ENCODE measurements at places on chromosomes 16 and 17.
A peak's percentile ranks its signal among the peaks of the same experiment; 100 is the strongest.

GRCh38 chr17:67365738-67366192 lies 612 bp downstream of the PSMD12 start:
- peaks cover 12% of the 10 kb centered on the region for H3K36me3 ChIP-seq
- no peaks in the 10 kb centered on the region for H3K27me3 ChIP-seq
- H3K4me3 ChIP-seq, result peak overlapping the region; percentile 99

GRCh38 chr16:17364319-17365210 lies 106.2 kb downstream of the XYLT1 start:
- H3K36me3 ChIP-seq, result no peaks in the 10 kb centered on the region
- no peak overlapping the region for H3K27ac ChIP-seq
- H3K27me3 ChIP-seq, result no peaks in the 10 kb centered on the region
- no peak for DNase-seq
- no peak overlapping the region for H3K4me3 ChIP-seq

GRCh38 chr17:78789149-78789662 lies 7.1 kb upstream of the CYTH1 start:
- H3K4me1 ChIP-seq, result peaks cover 25% of the 10 kb centered on the region
- no peak overlapping the region for H3K4me3 ChIP-seq
- no peaks in the 10 kb centered on the region for H3K27me3 ChIP-seq
- peak overlapping the region; percentile 72 for H3K27ac ChIP-seq
- no peak for DNase-seq
- H3K36me3 ChIP-seq, result peaks cover 20% of the 10 kb centered on the region

GRCh38 chr16:23837553-23838308 lies 1.9 kb downstream of the PRKCB start:
- H3K36me3 ChIP-seq, result no peaks in the 10 kb centered on the region
- no peak overlapping the region for H3K27ac ChIP-seq
- peaks cover 7% of the 10 kb centered on the region for H3K4me1 ChIP-seq
- peak overlapping the region; percentile 85 for H3K4me3 ChIP-seq
- H3K27me3 ChIP-seq, result peaks cover 78% of the 10 kb centered on the region
- DNase-seq, result no peak

DNA sequence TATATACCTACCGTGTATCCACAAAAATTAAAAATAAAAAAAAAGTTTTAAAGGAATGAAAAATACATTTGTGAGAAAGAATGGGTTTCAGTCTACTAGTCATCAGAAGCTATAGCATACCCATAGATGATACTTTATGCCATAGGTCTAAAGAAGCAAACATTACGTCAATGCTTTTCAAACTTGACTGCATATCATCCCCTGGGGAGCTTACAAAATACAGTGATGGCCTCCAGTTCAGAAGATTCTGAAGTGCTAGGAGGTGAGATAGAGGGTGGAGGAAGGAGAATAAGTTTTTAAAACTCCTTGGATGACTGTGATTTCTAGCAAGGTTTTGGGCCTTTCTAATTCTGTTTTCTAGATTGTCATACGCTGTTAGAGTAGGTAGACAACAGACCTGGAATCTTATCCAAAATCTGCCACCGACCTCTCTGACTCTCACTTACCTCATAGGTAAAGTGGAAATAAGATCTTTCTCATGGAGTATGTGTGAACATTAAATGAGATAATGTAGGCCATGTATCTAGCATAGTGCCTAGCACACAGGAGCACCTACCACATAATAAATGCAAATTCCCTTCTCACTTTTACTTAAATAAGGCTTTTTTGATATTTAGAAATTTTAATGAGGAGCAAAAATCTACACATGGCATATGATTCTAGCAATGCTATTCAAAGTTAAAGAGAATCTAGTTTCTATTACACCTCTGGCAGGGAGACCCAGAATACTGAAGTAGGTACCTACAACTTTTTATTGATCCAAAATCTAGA lies 12.4 kb downstream of the MMD start:
- H3K27ac ChIP-seq, result no peak overlapping the region
- no peak overlapping the region for H3K4me3 ChIP-seq
- peaks cover 42% of the 10 kb centered on the region for H3K36me3 ChIP-seq
- H3K4me1 ChIP-seq, result peaks cover 5% of the 10 kb centered on the region
- H3K27me3 ChIP-seq, result no peaks in the 10 kb centered on the region
- no peak for DNase-seq

DNA sequence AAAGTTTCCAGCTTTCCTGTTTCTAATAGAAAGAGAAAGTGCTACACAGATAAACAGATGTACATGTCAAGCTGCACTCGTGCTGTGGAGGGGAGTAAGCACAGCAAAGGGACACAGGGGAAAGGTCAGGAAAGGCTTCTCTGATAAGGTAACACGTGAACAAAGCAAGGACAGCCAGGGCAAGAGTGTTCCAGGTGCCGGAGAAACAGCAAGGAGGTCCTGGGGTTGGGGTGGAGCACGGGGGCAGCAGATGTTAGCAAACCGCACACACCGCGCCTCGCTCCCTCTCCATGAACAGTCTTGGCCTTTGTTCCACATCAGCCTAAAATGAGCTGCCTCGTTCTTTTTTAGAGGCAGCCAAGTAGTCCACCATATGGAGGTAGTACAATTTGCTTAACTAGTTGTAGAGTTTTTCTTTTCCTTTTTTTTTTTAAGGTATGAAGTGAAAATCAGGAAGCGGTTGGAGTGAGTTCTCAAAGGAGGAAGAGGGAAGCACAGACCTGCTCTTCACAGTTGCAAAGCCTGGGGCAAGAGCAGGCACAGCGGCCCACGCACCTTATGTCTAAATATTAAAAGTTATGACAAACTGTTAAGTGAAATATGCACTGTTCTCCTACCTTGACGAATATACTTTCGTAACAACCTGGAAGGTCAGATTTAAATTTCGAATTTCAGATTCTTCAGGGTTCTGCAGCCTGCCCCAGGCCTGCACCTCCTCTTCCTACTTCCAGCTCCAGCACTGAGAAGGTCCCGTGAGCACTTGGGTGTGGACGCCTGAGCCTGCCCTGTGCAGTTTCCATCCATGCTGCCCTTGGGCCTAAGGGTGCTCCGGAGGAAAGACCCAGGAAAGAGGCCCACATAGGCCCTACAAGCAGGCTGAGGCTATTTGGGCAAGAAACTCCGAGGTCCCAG lies 41.5 kb upstream of the RPH3AL start:
- peaks cover 5% of the 10 kb centered on the region for H3K4me1 ChIP-seq
- H3K36me3 ChIP-seq, result no peaks in the 10 kb centered on the region
- H3K27ac ChIP-seq, result peak overlapping the region; percentile 60
- no peak overlapping the region for H3K4me3 ChIP-seq

GRCh38 chr16:7211781-7212180 lies 120.9 kb upstream of the RBFOX1 start:
- H3K4me1 ChIP-seq, result no peaks in the 10 kb centered on the region
- H3K27ac ChIP-seq, result no peak overlapping the region
- DNase-seq, result no peak
- no peak overlapping the region for H3K4me3 ChIP-seq
- peaks cover 3% of the 10 kb centered on the region for H3K27me3 ChIP-seq

- no peak for DNase-seq
- no peak overlapping the region for H3K4me3 ChIP-seq
- H3K36me3 ChIP-seq, result no peaks in the 10 kb centered on the region
These were observed 536.7 kb upstream of the HSBP1 start for GRCh38 chr16:83271123-83271522.

- H3K27ac ChIP-seq, result no peak overlapping the region
- no peaks in the 10 kb centered on the region for H3K36me3 ChIP-seq
- H3K27me3 ChIP-seq, result no peaks in the 10 kb centered on the region
- no peak overlapping the region for H3K4me3 ChIP-seq
- H3K4me1 ChIP-seq, result no peaks in the 10 kb centered on the region
- no peak for DNase-seq
These were observed 6.3 kb upstream of the SLC5A11 start for GRCh38 chr16:24839347-24839972.

GRCh38 chr16:68972720-68973119 lies 129.4 kb downstream of the TANGO6 start:
- peaks cover 7% of the 10 kb centered on the region for H3K4me1 ChIP-seq
- peak overlapping the region; percentile 7 for H3K27ac ChIP-seq
- no peak overlapping the region for H3K4me3 ChIP-seq
- H3K36me3 ChIP-seq, result peaks cover 10% of the 10 kb centered on the region
- H3K27me3 ChIP-seq, result no peaks in the 10 kb centered on the region

DNA sequence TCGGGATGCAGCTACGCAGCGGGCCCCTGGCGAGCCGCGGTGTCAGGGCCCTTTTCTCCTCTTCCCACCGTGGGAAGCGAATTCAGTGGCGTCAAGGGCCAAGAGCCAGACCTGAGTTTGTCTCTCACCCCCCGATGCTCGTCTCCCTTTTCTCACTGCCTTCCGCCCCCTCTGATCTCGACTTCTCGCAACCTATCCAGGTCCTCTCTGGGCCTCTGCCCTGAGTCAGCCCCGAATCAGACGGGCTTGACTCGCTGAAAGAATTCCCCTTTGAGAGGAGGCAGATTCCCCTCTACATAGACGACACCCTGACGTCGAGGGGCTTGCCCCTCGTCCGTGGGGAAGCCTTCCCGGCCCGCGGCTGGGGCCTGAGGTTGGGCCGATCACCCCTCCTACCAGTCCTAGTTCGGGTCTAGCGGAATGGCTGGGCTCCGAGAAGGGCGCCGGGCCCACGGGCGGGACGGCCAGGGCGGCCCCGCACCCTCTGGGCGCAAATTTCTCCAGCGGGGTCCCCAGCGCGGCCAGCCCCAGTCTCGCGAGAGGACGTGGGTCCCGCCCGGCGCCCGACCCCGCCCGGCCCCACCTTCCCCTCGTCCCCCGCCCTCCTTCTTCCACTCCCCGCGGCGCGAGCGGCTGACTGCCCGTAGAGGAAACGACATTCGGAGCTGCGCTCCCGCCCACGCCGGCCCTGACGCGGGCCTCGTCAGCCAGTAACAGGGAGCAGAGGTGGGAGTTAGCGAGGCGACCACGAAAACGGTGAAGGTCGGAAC lies at the start of gene GGNBP2:
TSS of gene GGNBP2 (plus strand) at position 613 of the 770 bp plus-strand sequence. CDS start 806 bp downstream, outside the sequence.
- H3K36me3 ChIP-seq, result peaks cover 5% of the 10 kb centered on the region
- no peaks in the 10 kb centered on the region for H3K27me3 ChIP-seq
- peaks cover 19% of the 10 kb centered on the region for H3K4me1 ChIP-seq
- peak within 1 kb of the TSS; percentile 99 for H3K27ac ChIP-seq
- peak within 1 kb of the TSS; percentile 99 for H3K4me3 ChIP-seq

DNA sequence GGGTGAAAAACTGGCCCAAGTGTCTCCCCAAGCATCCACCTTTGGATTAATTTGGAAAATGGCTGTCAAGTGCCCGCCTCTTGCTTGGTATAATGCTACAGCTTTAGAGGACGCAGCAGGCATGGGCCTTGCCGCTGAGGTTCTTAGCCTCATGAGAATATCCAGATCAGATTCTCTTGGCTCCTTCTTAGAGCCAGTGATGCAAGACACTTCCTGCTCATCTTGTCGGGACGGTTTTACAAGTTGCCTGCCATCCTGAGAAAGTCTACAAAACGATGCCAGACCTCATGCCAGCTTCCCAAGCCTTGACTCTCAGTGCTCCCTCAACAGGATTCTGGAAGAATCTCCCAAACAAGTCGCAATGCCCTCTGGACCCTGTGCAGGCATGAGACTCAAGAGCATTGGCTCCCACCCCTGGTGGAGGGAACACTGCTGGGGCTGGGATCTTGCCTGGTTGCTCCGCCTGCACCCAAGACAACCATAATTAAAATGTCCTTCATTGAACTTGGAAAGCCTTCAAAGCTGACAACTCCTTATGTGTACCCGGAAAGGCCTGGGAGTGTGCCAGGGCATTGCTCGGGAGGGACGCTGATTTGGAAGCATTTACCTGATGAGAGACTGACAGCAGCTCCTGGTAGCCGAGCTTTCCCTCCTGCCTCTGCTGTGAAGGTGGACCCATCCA lies 25.8 kb upstream of the STH start:
- H3K4me3 ChIP-seq, result no peak overlapping the region
- no peak for DNase-seq
- H3K27me3 ChIP-seq, result peaks cover 10% of the 10 kb centered on the region
- H3K36me3 ChIP-seq, result no peaks in the 10 kb centered on the region
- H3K4me1 ChIP-seq, result no peaks in the 10 kb centered on the region

GRCh38 chr16:4465977-4466779 lies 8.2 kb downstream of the NMRAL1 start:
- peaks cover 7% of the 10 kb centered on the region for H3K36me3 ChIP-seq
- peak overlapping the region; percentile 31 for H3K27ac ChIP-seq
- H3K4me1 ChIP-seq, result no peaks in the 10 kb centered on the region
- no peak overlapping the region for H3K4me3 ChIP-seq
- DNase-seq, result no peak
- no peaks in the 10 kb centered on the region for H3K27me3 ChIP-seq

DNA sequence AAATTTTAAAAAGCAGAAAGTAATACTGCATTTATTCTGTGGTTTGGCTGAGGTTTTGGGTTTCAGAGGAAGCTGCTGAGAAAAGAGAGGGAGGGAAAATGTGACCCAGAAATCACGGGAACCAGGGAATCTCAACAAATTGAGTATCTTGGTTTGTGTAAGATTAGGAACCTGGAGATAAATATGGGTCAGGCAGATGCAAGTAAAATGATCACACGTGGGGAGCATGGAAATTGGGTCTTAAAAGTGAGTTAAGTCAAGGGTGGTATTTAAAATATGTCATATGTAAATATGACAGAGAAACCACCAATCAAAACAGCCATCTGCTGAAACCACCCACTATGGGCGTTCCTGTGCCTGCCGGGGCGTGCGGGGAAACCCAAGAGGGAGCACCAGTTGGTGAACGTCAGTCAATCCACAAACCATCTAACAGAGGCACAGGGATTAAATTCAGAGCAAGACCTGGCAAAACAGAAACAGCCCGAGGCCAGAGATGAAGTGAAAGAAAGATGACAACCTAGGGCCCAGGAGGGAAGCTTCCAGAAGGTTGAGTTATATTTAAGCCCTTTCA lies 33.4 kb downstream of the CDH13 start:
- H3K4me3 ChIP-seq, result no peak overlapping the region
- peaks cover 6% of the 10 kb centered on the region for H3K27me3 ChIP-seq
- no peaks in the 10 kb centered on the region for H3K36me3 ChIP-seq
- DNase-seq, result no peak
- no peak overlapping the region for H3K27ac ChIP-seq
- peaks cover 7% of the 10 kb centered on the region for H3K4me1 ChIP-seq

DNA sequence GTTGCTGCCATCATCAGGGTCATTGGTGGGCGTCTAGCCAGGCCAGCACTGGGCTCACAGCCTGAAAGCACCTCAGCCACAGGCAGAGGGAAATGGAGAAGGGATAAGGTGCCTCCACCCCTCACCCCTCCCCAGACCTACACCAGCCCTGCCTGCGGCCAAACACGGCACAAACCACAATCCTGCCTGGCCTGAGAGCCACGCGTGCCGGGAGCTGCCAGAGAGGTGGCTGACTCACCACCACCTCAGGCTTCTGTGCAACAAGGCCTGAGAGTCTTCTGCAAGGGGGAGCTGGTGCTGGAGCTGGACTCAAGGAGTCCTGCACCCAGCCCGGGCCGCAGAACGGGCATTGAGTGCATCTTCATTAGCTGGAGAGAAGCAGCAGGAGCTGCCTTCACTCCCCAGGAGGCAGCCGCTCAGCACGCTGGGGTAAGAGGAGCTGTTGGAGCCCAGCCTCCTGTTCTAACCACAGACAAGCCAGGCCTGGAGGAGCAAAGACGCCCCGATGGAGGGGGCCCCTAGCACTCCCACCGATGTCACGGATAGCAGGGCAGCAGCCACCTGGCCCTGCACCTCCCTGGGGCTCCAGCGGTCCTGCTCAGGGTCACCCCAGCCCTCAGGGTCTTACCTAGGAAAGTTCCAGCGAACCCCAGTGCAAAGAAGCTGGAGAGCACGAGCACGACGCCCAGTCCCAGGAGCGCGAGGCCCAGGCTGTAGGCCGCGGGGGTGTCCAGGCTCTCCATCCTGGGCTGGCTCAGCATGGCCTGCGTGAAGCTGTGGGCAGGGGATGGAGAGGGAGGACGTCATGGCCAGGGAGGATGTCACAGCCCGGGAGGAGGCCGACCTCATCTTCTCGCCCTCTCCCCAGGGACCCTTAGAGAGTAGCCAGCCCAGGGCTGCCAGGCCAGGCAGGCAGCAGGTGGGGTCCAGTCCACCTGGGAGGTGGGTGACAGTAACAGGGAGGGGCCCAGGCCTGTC lies 16.0 kb upstream of the RASD1 start:
- no peak overlapping the region for H3K27ac ChIP-seq
- no peak overlapping the region for H3K4me3 ChIP-seq
- peaks cover 17% of the 10 kb centered on the region for H3K4me1 ChIP-seq
- DNase-seq, result no peak

Measured in type B pancreatic cell (in vitro differentiated cells).